ENCODE measurements at places on chromosomes 11 and 22.

DNA sequence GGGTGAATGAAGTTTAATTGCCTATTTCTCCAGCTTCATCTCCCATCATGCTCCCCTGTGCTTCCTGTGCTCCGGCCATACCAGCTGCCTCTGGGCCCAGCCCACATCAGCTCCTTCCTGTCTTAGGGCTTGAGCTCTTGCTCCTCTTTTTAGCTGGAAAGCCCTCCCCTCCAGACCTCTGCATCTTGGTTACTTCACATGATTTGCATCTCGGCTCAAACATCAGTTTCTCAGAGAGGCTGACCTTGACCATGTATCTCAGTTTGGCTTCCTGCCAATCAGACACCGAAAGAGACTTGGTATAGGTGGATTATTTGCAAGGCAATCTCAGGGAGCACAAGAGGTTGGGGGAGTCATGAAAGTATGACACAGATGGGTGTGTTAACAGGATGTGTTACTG, 73.2 kb upstream of the TIMP3 start:
- DNase-seq: no peak

GRCh38 chr22:25390297-25391240, 171.1 kb downstream of the CRYBB2 start:
- DNase-seq: no peak

DNA sequence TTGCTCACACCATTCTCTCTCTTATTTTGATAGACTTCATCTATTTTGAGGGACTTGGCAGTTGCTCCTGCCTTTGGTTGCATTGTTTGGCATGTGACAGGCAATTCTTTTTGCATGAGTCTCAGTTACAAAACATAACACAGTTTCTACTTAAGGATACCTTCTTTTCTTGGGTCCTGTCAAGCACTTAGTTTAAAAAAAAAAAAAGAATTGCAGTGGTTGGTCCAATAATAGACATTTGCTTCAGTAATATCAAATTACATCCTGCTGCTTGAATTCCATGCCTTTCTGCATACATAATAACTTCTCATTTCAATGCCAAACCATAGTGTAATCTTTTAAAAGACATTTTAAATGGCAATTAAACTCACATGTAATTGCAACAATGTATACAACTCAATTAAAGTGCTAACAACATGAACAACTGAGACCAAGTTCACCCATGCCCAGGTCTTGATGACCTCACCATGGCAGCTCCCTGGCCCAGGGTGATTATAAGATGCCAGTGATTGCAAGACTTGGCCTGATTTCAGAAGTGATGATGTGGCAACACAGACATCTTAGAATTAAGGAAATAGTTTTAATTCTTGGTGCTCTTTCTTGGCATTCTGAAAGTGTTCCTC, 32.2 kb upstream of the PLET1 start:
- no peak for DNase-seq

GRCh38 chr11:110242746-110243145, 53.7 kb downstream of the RDX start:
- no peak for DNase-seq

DNA sequence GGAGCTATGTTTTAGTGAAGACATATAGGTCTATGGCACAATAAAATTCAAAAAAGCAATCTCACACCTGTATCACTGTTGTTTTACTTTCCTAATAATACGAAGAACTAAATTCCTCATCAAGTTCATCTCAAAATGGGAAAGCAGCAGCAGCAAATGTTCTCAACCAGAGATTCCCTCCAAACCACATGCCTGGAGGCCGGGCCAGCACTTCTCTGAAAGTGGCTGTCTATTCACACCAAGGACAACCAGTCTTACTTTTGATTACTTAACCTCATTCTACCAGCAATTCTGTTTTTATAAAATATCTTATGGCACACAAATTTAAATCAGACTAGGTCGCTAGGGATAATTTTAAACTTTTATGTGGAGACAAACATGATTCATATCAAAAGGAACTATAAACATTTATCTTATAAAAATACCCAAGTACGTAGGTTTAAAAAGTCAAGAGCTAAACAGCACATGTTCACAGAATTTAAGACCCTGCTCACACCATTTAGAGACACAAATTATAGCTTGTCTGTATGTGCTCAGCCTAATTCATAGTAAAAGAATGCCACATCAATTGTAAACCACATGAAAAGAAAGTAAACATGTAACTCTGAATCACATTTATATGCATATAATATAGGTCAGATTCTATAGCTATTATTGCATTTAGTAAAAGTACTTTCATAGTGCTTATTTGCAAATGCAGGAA, 46.1 kb downstream of the RRAS2 start:
- DNase-seq: no peak

GRCh38 chr11:11519184-11519583, 102.6 kb downstream of the GALNT18 start:
- DNase-seq: peak; percentile 51

DNA sequence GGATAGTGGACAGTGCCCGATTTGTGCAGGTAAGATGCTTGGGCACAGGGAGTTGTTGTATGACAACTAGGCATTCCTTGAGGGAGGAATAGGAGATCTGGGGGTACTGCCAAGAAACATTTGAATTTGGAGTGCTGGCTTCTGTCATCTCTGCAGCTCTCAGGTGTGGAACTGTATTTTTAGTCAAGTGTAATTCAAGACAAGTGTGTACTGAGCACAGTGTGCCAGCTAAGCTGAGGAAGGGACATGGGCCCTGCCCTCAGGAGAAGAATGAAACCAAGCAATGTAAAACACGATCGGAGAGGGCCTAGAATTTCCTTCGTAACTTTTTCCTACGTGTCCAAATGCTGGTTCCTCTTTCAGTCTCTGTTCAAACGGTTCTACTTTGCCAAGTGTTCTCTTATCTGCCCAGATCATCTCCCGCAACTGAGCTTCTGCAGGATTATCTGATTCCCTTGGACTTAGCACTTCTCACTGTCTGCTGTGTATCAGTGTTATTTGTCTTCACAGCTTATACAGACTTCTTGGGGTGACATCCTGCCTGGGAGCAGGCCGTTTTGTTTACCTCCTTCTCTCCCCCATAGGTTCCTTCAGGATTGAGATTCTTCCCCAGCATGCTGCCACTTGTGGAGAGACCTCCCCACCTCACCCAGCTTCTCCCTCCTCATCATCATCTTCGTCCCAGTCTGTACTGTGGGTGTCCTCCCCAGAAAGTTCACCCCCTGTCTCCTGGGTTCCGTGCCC, 27.6 kb downstream of the ART5 start:
- DNase-seq: no peak

DNA sequence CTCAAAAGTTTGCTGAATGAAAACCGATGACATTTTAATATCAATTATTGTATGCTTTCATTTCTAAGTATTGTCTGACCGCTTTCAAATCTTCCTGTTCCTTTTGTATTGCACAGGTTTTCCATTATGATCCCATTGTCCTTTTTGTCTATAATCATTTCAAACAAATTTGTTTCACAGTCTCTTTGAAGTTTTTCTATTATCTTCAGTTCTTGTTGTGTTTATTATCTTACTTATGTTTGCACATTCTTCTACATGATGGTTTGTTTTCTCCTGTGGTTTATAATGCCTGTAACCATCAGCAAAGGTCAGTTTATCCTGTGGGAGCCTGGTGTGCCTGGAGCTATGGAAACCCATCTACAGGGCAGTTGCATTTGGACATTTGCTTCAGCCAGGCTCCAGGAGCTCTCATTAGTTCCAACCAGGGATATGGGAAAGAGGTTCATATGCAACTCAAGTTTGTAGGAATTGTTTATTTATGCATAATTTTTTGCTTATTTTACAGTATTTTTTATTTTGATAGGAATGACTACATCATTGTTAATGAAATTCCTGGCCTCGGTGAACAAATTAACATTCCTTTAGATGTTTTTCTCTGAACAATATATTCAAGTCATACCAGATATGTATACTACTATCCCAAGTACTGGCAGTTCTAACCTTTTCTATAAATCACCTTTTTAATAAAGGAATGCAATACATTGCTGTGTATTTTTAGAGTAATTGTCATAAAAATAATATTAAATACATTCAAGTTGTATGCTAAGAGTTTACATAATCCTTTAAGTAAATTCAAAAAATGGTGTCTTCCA, 179.2 kb downstream of the SBF2 start:
- no peak for DNase-seq

DNA sequence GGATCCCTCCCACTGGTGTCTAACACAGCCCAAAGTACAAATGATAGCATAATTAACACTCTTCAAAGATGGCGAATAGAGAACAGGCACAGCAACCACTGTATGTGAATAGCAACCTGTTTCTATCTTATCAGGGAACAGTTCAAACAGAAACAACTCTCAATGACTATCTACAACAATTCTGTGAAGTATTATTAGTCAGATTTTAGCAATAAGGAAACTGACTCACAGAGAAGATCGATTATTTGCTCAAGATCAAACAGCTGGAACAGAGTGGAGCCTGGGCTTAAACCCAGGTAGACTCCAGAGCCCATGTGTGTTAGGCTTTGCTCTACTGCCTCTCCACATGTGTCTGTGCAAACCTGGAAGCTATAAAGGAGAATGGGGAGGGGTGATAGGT, 88.7 kb downstream of the C11orf58 start:
- no peak for DNase-seq

DNA sequence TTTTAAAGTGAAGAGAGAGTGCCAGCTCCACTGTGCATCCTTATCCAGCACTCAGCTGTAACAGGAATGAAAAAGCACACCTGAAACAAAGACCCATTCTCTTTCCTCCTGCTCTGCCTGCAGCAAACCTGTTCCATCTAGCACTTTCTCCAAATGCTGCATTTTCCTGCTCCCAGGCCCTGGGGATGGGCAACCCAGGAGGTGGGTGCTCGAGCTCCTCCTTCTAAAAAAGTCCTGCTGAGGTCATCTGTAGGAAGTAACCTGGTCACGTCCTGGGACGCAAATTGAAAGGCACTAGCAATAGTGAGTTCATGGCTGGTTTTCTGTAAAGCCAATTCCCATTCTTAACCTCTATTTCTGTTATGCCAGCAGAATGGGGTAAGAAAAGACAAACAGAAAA, 173.7 kb downstream of the MAML2 start:
- DNase-seq: no peak

DNA sequence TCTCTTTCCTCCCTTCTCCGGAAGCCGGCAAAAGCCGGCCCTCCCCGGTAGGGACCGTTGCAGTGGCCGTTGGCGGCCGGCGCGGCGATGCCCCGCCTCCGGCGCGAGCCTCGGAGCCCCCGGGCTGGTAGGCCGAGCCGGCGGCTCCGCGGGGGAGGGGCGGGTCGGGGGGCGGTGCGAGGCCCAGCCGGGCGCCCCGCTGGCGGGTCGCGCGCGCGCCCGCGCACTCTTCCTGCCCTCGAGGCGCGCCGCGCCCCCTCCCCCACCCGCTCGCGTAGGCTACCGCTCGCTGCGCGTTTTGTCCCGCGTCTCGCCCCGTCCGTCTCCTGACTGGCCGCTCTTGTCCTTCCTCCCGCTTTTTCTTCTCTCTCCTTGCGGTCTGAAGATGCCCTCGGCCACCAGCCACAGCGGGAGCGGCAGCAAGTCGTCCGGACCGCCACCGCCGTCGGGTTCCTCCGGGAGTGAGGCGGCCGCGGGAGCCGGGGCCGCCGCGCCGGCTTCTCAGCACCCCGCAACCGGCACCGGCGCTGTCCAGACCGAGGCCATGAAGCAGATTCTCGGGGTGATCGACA, 591 bp downstream of the CAPRIN1 start:
- DNase-seq: peak; percentile 98

GRCh38 chr11:44324749-44325525, 15.0 kb upstream of the ALX4 start:
- no peak for DNase-seq

DNA sequence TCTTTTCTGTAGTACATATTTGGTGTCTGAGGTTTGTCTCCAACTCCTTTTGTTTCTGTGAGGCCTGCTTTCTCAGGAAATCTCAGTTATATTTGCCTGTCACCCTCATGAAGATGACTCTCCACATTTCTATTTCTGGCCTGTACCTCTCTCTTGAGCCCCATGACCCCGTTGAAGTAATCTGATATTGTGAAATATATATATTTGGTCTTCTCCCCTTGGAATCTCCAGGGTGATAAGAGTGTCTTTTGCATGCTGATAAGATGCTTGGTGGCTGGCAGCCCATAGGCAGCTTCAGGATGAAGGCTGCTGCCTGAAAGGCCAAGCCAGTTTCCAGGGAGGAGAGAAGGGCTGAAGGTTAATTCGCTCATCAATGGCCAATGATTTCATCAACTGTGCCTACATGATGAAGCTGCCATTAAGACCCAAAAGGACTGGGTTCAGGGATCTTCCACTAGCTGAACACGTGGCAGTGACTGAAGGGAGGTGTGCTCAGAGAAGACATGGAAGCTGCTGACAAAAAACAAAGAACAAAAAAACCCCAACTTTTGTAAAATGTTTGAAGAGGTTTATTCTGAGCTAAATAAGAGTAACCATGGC, 67.4 kb downstream of the MICAL2 start:
- no peak for DNase-seq

GRCh38 chr22:48888466-48889208, 939.0 kb downstream of the BRD1 start:
- no peak for DNase-seq

DNA sequence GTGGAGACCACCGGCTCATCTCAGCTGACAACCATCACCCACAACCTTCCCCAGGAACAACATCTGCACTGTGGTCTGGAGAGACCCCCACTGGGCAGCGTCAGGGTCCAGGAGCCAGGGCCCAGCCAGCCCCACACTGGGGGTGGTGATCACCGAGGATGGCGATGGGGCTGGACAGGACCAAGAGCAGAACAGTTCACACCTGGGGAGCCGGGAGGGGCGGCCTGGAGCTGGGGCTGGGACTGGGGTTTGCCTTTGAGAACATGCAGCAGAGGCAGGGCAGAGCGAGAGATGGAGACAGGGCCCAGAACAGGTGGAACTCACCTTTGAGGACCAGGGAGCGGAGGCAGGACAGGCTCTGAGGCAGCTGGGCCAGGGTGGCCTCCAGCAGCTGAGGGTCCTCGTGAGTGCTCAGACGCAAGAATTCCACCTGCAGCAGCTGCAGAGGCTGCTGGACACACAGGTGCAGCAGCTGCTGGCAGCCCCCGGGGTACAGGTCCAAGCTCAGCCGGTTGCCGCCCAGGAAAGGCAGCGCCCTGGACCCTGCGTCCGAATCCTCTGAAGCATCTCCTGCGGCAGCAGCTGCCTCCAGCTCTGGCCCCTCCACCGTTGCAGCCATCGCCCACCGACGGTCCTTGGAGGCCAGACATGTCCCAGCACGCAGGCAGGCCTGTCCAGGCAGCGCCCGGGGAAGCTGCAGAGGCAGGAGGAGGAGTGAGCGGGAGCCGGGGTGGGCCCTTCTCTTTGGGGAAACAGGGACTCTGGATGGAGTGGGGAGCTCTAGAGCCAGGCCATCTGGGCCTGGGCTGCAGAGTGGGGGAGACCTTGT, 1.0 kb downstream of the PIDD1 start:
- DNase-seq: no peak
